ENCODE measurements at places on chromosomes 4 and X. TPM values are rescaled to one million over a fixed set of nuclear protein-coding genes. Genes with fewer than 3 reads are reported as not detected.

Gene GPR143
- total RNA-seq: not detected

Gene MAGED1
- 20.3 TPM for total RNA-seq

Gene MAGEE1
- 12.4 TPM for total RNA-seq

DNA sequence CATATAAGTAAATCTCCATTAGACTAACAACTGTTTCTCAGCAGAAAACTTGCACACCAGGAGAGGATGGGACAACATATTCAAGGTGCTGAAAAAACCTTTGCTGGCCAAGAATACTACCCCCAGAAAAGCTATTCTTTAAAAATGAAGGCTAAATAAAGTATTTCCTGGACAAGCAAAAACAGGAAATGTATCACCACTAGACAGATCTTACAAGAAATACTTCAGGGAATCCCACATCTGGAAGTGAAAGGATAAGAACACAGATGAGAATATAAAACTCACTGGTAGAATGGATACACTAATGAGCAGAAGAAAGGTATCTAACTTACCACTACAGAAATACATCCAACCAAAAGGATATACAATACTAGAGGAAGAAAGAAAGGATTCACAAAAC lies 27.0 kb upstream of the ADH1C start:
- no peak for DNase-seq
- H3K36me3 ChIP-seq: no peaks in the 10 kb centered on the region
- no peaks in the 10 kb centered on the region for H3K4me1 ChIP-seq

- peaks cover 11% of the 10 kb centered on the region for H3K36me3 ChIP-seq
- peaks cover 16% of the 10 kb centered on the region for H3K4me1 ChIP-seq
- peak; percentile 36 for DNase-seq
- H3K27me3 ChIP-seq: no peaks in the 10 kb centered on the region
- peak overlapping the region; percentile 31 for H3K4me3 ChIP-seq
Measured at GRCh38 chrX:48972220-48973164, 848 bp upstream of the KCND1 start.

DNA sequence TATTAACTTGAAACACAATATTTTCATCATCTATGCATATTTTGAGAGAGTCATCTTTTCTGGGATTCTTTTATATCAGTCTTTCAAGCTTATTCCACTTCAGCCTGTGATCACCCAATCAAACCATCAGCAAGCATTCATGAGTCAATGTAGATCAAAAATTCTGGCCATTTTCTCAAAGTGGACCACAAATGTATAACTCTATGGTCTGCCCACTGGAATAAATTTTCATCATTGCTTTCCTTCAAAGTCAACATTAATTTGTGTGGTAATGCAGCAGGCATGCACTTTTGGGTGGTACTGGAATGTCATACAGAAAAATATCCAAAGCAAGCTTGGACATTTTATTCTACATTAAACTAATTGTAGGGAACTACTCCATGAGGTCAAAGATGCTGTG lies 1013.0 kb downstream of the STIM2 start:
- no peaks in the 10 kb centered on the region for H3K27me3 ChIP-seq
- H3K4me1 ChIP-seq: no peaks in the 10 kb centered on the region
- no peak overlapping the region for H3K4me3 ChIP-seq
- no peaks in the 10 kb centered on the region for H3K36me3 ChIP-seq

- no peak for DNase-seq
- no peaks in the 10 kb centered on the region for H3K27me3 ChIP-seq
- H3K27ac ChIP-seq: no peak overlapping the region
- no peak overlapping the region for H3K4me3 ChIP-seq
Measured at GRCh38 chr4:169226565-169226964, 44.2 kb downstream of the SH3RF1 start.

DNA sequence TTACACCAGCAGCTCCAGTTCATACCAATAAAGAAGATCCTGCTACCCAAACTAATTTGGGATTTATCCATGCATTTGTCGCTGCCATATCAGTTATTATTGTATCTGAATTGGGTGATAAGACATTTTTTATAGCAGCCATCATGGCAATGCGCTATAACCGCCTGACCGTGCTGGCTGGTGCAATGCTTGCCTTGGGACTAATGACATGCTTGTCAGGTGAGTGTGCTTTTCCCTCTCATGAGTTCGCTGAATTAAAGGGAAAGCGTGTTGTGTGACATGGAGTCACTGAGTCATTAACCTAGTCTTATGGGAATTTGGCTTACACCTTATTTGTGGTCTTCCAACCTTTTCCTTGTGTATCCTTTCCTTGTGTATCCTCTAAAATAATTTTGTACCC lies 15.9 kb downstream of the TMEM165 start:
- no peak for DNase-seq
- no peaks in the 10 kb centered on the region for H3K27me3 ChIP-seq
- H3K36me3 ChIP-seq: peaks cover 34% of the 10 kb centered on the region
- peaks cover 8% of the 10 kb centered on the region for H3K4me1 ChIP-seq
- no peak overlapping the region for H3K4me3 ChIP-seq

DNA sequence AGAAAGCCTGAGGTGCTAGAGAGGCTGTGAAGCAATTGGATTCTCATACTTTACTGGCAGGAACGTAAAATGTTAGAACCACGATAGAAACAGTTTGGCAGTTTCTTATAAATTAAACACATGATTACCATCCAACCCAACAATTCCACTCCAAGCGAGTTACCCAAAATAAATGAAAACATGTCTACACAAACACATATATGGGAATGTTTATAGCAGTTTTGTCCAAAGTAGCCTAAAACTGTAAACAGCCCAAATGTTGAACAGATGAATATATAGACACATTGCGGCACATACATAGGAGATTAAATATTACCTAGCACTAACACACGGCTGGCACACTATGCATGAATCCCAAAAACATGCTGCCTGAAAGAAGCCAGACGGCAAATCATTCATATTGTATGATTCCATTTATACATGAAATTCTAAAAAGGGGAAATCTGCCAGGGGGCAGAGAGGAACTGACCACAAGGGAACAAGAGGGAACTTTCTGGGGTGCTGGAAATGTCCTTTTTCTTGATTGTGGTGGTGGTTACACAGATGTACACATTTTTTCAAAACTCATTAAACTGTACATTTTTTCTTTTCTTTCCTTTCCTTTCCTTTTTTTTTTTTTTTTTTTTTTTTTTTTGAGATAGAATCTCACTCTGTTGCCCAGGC lies 50.4 kb upstream of the SLC25A4 start:
- no peak for DNase-seq

Measured in CD4-positive, alpha-beta T cell (primary cell).